Activated CD4-positive, alpha-beta T cell treated with anti-CD3 and anti-CD28 coated beads, Interleukin-2, amount 10 ng/mL, durations not matched to agents 24 days and 14 days (primary cell): ENCODE measurements at places on chromosomes 12 and 14. TPM values are rescaled to one million over a fixed set of nuclear protein-coding genes. Genes with fewer than 3 reads are reported as not detected.

Gene PDZRN4
- total RNA-seq, result not detected in 2 replicates

DNA sequence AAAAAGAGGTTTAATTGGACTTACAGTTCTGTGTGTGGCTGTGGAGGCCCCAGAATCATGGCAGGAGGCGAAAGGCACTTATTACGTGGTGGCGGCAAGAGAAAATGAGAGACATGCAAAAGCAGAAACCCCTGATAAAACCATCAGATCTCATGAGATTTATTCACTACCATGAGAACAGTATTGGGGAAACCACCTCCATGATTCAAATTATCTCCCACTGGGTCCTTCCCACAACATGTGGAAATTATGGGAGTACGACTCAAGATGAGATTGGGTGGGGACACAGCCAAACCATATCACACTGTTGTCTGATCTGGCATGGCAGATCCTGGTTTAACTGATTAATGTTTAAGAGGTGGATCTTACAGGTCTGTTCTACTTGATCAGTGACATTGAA is 5.6 kb downstream of the DDX47 start:
- DNase-seq, result no peak

GRCh38 chr14:35401422-35402265 is 2.9 kb downstream of the NFKBIA start:
- DNase-seq, result peak; percentile 67

GRCh38 chr12:62211510-62211909 is 48.7 kb upstream of the USP15 start:
- DNase-seq, result no peak

- peak; percentile 85 for DNase-seq
Measured at GRCh38 chr14:102020058-102020971, 55.9 kb downstream of the DYNC1H1 start.
